Smooth muscle cell of trachea (primary cell): ENCODE measurements at places on chromosomes 11 and 22. TPM values are rescaled to one million over a fixed set of nuclear protein-coding genes. Genes with fewer than 3 reads are reported as not detected.

The OR5P2 gene
- total RNA-seq, result not detected in 2 replicates

The OR8D1 gene
- total RNA-seq, result not detected in 2 replicates

The C1QTNF4 gene
- 0.15 and 0.17 TPM in 2 replicates for total RNA-seq

The NAALAD2 gene
- total RNA-seq, result 2.0 and 2.5 TPM in 2 replicates

The OR10D3 gene
- total RNA-seq, result not detected in 2 replicates

The INSC gene
- under 0.01 and 1.2 TPM in 2 replicates for total RNA-seq

The PHF21B gene
- total RNA-seq, result not detected in 2 replicates

The TNNI2 gene
- not detected in 2 replicates for total RNA-seq

The RAB3IL1 gene
- 19.2 and 30.6 TPM in 2 replicates for total RNA-seq
